ENCODE measurements at places on chromosomes 1 and 21. TPM values are rescaled to one million over a fixed set of nuclear protein-coding genes. Genes with fewer than 3 reads are reported as not detected.
A peak's percentile ranks its signal among the peaks of the same experiment; 100 is the strongest.

GRCh38 chr21:35011681-35012080 lies 37.4 kb downstream of the RUNX1 start:
- DNase-seq: no peak

DNA sequence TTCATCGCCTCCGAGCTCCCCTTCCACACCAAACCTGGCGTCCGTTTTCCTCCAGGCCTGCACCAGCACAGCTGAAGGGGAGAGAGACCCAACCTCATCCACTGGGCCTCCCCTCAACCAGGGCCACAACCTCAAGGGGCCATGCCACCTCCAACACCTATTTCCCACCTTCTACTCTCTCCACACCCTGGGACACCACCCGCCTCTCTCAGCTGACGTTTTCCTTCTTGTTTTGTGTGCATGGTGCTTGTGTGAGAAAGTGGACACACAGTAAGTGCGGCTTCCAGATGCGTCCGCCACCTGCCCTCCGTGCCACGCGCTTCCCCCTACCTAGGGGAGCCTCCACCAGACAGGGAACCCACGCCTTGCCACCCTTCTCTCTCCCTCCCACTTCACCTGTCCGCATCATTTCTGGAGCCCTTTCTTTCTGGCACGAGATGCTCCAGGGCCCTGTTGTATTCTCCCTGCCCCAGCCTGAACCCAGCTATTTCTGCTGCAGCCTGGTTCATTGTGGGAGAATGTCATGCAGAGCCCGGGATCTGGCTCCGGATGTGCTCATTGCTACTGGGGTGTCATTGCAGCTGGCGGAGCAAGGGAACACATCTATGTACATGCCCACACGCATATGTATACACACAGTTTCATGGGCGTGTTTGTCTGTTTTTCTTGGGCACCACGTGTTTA lies 1.3 kb upstream of the GNB1 start:
- peak; percentile 85 for DNase-seq

DNA sequence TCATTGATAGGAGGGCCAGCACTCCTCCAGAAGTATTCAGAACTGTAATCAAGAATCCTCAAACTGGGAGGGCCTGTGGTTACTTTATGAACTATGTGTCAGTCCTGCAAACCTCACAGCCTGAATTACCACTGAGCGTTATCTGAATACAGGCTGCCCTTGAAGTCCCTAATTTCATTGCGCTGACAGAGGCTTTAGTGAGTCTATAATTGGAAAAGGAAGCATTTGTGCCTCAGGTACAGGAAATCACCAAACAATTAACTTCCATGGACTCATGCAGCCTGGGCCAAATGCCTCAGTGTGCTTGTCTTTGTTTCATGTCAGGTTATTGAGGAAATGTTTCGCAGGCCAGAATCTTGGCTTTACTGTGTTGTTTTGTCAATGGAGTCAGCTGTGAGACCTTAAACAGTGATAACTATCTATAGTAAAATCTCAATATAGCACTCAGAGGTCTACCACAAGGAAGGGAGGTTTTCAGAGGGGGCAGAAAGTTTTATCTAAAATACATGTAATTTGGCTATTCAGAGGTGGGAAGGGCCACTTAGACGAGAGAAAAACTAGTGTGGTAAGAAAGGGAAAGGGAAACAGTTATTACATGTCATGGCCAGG lies 32.9 kb upstream of the DOCK7 start:
- DNase-seq: no peak

- DNase-seq: no peak
Observed at GRCh38 chr1:94120570-94120901, 412 bp downstream of the ABCA4 start.

GRCh38 chr1:43274125-43274803 lies 4.5 kb downstream of the TMEM125 start:
- DNase-seq: peak; percentile 96

DNA sequence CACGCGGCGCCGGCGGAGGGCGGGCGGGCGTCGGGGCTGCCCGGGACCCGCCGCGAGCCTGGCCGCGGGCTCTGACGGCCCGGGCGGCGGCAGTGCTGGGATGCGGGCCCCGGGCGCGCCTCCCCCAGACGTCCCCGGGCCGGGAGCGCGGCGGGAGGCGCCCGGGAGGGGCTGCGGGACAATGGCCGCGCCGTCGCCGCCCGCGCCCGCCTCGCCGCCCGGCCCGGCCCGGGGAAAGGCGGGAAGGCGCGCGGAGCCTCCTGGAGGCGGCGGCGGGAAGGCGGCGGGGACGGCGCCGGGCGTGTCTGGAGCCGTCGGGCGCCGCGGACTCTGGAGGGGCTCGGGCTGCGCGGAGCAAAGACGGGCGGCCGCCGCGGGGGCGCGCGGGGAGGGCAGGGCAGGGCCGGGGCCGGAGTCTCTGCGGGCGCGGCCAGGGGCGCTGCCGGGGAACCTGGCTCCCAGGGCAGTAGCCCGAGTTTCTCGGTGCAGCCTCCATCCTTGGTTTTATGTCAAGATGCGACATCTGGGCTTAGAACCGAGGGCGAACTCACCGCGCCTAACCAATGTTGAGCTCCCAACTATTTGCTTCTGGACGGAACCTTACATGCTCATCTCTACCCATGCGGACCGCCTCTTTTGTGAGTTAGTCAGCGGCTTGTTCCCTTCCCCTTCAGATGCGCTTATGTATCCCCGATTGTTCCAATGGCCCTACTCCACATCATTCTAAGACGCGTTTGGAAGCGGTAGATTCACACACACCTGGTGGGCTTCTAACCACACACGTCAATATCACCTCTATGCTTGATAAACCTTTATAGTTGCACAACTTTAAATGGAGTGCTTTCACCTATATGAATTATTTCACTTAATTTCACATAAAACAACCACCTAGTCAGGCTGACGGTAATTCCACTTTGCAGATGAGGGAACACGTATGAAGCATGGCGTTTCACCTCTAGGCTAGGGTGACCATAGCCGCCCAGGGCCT lies 651 bp downstream of the ZBTB8A start:
- peak; percentile 95 for DNase-seq

DNA sequence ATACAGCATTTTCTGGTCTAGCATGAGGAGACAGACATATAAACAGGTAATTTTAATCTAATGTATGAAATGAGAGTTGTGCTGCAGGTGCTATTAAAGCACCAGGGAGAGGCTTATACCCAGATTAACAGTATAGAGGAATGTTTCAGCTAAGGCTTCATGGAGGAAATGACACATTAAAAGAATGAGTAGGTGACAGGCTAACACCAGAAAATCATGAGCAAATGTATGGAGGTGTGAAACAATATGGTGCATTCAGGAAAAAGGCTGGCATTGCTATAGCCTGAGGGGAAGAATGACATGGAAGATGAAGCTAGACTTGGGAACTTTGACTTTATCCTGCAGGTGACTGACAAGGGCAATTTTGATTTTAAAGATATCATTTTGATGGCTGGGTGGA lies 7.0 kb downstream of the ARPC5 start:
- no peak for DNase-seq

DNA sequence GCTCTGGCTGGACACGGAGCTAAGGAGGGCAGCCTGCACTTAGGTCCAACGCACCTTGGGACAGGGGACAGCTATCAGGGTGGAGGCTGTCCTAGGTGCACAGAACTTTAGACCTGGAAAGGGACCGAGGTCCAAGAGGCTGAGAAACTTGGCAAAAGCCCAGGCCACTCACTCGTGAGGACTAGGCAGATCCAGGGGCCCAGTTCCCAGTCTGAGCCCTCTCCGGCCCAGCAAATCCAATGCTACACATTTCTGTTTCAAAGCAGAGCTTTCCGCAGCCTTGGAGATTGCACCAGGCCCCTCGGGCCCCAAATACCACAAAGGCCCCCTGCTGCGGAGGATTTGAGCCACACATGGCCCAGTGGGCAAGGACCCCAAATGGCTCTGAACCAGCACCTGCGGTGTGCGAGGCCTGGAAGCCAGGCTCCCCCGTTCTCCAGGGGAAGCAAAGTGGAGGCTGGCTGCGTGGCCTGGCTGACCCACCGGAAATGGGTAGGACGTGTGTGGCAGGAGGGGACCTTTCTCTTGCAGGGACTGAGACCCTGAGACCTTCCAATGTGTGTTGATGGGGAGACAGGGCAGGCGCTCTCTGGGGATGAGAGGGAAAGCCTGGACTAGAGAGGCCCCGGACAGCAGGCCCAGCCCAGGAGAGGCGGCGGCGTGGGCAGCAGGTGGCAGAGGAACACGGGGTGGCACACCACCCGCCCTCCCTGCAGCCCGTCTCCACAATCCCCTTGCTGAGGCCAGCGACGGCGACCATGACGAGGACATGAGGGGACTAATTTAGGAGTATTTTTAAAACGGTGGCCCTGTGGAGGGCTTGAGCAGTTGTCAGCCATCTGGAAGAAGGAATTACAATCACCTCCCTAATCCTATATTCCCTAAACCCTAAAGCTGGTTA lies 118.7 kb downstream of the CASZ1 start:
- no peak for DNase-seq

Gene DNAI4
- 12.7 TPM for total RNA-seq

DNA sequence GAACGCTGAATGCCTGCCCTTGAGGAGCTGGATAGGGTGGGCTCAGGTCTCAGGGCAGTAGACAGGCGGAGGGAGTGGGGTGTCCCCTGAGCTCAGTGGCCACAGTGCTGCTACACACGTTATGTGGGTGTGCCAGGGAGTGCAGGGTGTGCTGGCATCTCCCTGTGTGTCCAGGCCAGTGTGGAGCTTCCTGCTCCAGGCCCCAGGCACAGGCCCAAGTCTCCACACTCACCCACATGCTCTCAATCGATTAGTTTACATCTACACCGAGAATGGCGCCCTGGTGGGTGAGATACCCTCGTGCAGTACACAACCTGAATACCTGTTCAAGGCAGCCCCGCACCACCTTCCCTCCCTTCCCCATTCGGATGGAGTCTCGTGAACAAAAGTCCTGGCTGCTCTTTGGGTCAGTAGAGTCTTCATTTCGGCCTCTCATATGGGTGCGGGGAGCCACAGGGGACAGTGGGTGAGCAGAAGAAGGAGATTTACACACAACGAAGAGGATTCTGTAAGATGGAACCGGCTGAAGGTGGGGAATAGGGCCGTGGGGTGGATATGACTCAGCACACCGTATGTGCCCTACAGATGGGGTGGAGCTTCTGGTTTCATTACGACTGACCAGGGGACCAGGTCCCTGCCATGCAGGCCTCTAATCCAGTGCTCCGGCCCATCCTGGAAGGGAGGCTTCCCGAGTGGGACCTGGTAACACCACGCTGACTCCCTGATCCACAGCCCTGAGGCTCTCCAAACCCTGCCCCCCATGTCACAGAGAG lies 93.3 kb downstream of the SPSB1 start:
- DNase-seq: peak; percentile 69

Gene TMEM82
- total RNA-seq: not detected

Gene TRPM2
- total RNA-seq: 0.36 TPM

Gene DNAJC8
- 63.4 TPM for total RNA-seq

GRCh38 chr21:16418226-16418625 lies 688.4 kb downstream of the USP25 start:
- peak; percentile 23 for DNase-seq

- peak; percentile 93 for DNase-seq
Observed at GRCh38 chr1:53550201-53550741, 91.1 kb downstream of the DMRTB1 start.

Gene C1QC
- total RNA-seq: 2.2 TPM

DNA sequence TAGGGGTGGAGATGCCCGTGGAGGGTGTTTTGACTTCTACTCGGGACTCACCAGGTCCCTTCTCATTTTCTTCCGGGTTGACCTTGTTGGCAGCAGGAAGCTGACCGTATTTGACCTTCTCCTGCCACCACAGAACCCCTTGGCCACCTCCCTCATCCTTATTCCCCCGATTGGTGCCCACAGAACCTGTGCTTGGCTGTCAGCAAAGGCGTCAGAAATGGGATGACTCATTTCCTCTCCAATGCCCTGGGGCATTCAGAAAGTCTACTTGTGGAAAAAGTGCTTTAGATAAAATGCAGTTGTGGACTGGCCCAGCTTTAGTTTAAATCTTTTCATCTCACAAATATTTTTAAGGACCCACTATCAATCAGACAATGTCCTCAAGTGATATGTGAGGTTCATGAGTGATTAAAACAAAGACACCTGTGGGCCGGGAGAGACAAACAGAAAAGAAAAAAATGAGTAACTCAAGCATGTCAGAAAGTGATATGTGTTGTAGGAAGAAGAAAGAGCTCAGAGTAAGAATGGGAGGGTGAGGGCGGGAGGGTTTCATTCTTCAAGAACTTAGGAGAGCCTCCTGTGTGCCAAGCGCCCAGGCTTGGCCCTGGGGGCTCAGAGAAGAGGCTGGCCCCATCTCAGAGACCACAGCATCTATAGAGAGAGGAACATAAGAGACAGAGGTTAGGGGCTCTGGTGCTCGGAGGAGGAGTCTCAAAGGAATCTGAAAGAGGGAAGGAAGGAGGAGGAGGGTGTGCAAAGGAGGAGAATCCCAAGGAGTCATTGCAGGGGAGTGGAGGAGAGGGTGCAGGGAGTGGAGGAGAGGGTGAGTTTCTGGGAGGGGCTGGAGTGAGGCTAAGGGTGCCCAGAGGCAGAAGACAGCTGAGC lies 221.6 kb upstream of the VAMP3 start:
- peak; percentile 91 for DNase-seq

- peak; percentile 60 for DNase-seq
Observed at GRCh38 chr1:55210990-55211801, 4.0 kb downstream of the USP24 start.

DNA sequence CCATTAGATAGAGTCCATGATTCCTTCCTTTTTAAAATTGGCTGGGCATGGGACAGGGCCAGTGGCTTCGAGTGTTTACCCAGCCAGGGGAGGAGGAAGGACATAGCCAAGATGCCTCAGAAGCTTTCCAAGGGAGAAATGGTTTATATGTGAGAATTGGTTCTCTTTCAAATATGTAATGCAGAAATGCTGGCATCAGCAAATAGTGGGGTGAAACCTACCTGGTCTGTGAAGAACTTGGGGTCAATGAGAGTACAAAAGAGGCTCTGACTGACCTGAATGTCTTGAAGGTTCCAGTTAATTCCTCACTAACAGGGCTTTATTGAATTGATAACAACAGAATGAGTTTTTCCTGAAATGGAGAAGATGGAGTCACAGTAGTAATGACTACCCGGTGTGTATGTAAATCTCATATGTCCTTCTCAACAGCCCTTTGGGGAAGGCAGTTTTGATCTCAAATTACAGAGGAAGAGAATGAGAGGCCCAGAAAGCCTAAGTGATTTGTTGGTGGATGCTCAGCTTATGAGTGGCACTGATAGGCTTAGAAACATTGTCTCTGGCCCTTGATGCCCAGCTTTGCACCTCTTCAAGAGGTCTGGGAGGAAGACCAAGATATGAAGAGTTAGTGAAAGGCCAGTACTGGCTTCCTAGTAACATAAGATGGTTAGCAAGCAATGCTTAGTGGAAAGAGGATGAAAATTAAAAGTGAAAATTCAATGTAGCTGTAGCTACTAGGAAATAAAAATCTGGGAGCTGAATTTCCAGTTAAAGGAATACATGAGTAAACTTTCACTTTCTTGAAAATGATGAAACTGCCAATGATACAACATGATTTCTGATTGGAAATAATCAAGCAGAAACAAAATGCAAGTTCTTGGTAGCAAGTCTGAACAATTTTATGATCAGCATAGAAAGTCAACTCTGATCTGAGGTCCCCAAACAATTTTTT lies 2.7 kb downstream of the ATF3 start:
- peak; percentile 86 for DNase-seq

- no peak for DNase-seq
Observed at GRCh38 chr1:53288790-53289429, 39.0 kb downstream of the LRP8 start.

Gene AMY1A
- not detected for total RNA-seq
